Activated CD4-positive, alpha-beta T cell treated with anti-CD3 and anti-CD28 coated beads, Interleukin-2, amount 50 U/mL, for 4 hours (primary cell): ENCODE measurements at places on chromosomes 13 and 19.

- DNase-seq = no peak
Measured at GRCh38 chr13:102914339-102914930, 68.6 kb downstream of the ERCC5 start.

- no peak for DNase-seq
Measured at GRCh38 chr13:45332831-45333219, 8.2 kb downstream of the TPT1 start.

GRCh38 chr13:92315265-92315664 lies 911.3 kb upstream of the GPC6 start:
- DNase-seq = no peak

DNA sequence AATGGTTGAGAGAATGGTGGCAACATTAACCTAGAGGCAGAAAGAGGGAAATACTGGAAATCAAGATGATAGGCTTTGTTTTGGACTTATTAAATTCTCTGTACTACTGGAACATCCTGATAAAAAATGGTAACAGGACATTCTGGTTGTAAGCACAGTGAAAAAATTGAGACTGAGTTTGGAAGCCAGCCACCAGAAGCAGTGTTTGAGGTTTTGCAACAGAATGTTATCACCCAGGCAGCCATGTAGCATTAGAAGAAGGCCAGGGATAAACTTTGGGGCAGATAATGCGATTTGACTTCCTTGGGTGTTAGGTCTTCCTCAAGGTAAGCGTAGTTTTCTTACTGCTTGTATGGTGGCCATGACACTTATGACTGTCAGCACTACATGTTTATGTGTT lies 307.4 kb downstream of the ATP8A2 start:
- DNase-seq = no peak

GRCh38 chr19:29768166-29768565 lies 43.6 kb upstream of the CCNE1 start:
- no peak for DNase-seq

DNA sequence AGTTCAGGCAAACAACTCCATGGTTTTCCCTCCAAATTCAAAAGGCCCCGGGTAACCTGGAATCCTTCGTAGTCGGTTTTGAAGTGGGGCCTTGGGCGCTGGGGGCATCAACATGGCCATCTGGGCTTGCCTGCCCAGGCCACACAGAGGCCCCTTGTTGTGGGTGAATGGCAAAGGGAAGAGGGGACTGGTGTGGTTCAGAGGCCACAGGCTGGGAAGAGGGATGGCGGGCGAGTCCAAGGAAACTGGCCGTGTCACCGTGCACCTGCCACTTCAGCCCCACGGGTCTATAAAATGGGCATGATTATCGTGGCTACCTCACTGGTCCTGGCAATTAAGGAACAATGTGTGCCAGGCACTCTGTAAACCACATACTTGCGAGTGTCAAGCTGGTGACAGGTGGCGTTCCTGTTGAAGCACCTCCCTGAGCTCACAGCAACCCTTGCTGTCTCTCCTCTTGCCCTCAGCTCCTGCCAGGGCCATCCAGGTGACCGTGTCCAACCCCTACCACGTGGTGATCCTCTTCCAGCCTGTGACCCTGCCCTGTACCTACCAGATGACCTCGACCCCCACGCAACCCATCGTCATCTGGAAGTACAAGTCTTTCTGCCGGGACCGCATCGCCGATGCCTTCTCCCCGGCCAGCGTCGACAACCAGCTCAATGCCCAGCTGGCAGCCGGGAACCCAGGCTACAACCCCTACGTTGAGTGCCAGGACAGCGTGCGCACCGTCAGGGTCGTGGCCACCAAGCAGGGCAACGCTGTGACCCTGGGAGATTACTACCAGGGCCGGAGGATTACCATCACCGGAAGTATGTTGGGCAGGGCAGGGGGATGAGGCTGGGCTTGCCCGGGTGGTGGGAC lies 1.3 kb downstream of the LSR start:
- DNase-seq = no peak

DNA sequence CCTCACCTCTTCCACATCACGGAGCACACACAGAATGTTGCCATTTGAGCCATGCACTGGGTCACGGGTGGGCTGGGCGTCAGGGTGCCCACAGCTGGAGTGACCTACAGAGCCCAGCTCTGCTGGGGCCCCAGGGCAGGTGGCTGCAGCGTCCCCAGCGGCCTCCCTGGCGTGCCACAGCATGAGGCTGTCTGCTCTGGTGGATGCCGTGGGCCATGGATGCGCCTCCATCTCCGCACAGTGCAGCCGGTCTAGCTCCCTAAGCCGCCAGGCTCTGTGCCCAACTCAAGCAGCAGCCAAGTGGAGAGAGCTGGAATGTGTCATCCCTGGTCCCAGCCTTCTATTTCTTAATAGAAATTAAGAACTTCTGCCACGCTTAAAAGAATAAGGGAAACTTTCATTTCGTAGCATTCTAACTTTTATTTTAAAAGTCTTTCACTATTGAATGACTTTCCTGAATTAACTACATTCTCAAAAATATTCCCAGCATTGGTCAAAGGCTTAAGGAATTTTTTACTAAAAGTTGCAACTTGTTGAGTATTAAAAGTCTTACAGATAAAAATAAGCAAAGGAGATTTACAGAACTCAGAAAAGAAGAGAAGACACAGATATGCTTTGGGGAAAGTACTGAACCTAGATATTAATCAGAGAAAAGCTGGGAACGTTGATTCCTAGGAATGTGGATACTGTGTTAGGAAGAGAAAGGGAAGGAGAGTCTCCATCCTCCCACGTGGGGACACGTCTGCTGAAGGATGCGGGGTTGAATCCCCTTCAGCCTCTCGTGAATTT lies 59.3 kb downstream of the ATP11A start:
- DNase-seq = no peak

DNA sequence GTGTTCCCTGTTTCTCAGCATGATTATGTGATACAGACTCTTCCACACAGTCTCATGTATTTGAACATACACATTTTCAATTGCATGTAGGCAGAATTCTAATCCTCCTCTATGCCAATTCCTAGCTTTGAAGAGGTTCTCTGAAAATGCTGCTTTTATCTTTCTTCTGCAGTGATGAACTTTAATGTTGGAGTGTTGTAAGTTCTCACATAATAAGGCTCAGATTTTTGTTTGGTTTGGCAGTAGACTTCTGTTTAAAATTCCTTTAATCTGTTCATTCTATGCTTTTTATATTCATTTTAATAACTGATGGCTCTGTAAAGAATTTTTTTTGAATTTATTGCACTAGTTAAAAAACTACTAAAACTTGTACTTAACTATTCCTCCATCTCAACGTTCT lies 225.8 kb downstream of the GGACT start:
- no peak for DNase-seq

DNA sequence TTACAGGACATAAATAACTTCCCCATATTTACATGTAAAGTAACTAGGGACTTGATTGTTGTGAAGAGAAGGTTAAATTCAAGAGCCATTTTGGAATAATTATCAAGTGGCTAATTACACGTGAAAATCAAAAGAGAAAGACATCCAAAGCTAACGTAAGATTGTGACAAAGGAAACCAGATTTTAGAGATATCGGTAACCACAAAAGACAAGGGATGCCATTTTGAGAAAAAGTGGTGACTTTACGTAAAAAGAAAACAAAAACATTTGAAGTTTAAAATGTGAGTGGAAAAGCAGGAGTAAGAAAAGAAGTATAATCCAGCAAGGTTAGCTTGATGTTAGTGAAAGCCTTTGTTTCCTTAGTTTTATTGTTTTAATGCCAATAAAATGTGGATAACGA lies 10.9 kb upstream of the VWA8 start:
- DNase-seq = no peak

- no peak for DNase-seq
Measured at GRCh38 chr13:112852392-112852791, 116.6 kb upstream of the MCF2L start.

DNA sequence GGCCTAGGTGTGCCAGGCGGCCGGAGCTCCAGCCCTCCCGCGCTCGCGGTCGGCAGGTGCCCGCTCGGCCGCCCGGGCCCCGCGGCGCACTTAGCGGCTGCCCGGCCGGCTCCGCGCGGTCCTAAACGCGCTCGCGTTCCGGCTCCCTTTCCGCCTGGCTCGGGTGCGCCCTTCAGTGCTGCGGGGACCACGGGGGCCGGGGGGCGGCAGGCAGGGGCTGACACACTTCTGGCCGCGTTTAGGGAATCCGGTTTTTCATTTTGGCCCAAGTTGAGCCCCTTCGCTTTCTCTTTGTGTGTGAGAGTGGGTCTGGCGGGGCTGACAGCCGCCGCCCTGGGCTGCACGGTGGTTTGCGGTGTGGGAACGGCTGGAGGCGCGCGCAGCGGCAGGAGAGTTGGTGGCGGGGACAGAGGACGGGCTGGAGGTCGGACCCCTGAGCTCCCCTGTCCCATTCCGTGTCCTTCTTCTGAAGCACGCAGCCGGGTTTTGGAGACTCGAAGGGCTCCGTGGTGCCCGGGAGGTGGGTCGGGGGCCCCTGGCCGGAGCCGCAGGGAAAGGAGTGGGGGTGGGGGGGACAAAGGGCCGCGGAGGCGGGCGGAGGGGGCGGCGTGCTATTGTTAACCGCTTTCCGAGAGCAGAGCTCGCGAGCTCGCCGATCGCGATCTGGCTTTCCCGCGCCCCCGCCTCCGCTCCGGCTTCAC lies 3.1 kb downstream of the FGF9 start:
- no peak for DNase-seq

GRCh38 chr13:37109051-37109678 lies 3.7 kb upstream of the CSNK1A1L start:
- DNase-seq = no peak

GRCh38 chr13:48908381-48909055 lies 67.2 kb upstream of the FNDC3A start:
- no peak for DNase-seq

GRCh38 chr13:60765700-60766411 lies 368.8 kb downstream of the TDRD3 start:
- DNase-seq = no peak

GRCh38 chr13:40189898-40190630 lies 476.4 kb downstream of the FOXO1 start:
- no peak for DNase-seq

DNA sequence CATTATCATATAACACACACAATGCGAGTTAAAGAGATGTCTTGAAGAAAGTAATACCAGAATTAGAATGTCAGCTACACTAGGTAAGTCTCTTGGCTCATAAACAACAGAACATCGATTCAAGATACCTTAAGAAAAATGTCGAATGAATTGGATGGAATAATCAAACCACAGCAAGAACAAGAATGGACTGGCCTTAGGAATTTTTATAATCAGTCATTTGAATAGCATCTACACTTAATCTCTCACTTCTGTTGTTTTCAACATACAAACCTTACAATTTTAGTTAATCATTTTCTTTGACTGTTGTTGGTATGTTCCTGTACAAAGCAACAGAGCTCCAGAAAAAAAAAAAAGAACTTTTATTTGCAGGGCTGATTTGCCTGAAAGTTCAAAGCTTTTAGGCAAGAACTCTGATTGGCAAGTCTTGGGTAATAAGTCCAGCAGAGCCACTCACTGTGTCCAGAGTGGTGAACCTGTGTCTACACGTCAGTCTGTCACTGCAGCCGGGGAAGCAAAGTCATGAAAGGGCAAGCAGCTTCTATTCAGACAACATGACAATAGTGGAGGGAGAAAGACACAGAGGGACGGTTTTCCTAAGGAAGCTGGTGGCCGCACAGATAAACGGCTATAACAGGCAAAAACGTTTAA lies 1026.1 kb upstream of the MIR17HG start:
- DNase-seq = no peak

GRCh38 chr13:85108356-85108755 lies 690.9 kb downstream of the SLITRK6 start:
- no peak for DNase-seq

DNA sequence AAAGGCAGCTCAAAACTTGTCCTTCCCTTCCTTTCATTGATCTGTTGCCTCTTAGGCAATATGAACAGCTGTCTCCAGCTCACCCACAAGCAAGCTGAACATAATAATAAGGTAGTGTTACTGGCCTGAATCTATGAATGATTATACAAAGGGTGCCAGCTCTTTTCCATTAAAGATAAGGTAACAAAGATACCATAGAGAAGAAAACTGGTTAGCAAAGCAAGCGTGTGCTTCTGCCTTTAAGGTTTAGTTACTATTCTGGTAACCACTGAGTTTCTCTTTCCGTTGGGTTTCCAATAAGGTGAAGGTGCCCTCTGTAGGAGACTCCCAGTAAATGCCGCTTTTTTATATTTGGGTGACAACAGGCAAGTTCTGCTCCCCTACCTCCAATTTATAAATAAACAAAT lies 12.1 kb upstream of the DACH1 start:
- no peak for DNase-seq

- DNase-seq = no peak
Measured at GRCh38 chr13:104577071-104577815, 1511.0 kb upstream of the SLC10A2 start.
